ENCODE measurements at places on chromosomes 4 and X.

DNA sequence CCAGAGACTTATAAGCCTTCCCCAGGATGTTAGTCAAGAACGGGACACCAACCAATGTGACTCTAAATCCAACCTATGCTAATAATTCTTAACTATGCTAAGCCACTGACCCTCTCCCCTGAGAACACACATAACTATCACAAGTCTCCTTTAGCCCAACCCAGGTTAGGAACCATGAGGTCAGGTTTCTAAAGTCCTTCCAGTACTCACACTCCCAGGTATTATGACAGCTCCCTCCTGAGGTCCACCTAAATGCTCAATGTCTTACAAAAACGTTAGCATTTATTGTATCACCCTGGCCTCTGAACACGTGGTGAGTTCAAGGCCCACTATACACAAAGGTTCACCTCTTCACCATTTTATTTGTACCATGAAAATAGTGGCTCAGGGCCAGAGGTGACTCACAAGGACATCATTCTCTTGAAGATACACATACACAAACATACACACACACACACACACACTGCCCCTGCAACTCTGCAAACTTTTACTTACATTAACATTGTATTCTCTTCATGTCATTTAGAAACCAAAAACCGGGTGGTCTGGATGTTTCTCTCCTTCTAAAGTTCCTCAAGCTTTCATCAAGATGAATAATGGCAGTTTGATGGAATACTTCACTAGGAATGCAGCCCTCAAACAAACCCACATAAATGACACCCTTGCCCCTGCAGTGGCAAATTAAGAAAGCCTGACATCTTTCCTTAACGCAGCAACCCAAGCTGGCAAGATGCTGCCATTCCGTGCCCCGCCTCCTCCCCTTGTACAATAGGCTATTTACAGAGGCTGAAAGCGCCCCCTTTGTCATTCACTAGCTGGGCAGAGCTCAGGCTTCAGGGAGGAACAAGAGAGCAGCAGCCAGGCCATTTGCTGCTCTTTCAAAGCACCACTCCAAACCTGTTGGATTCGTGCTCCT, 17.7 kb downstream of the ACSL1 start:
- DNase-seq: no peak

DNA sequence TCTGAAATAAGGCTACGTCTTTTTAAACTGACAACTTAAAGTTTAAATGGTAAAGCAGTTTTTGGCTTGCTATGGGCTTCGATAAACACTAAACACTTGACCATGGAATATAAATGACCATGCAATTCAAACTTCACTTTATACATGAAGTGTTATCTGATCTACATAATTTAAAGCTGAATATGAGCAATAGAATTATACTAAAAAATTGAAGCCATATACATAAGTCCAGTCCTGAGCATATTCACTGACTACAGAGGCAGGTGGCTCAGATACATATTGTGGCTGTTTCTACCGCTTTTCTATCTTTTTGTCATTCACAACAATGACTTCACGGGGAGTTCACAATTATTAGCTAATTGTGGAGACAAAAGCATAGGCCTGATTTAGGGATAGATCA, 149.6 kb upstream of the DDIT4L start:
- DNase-seq: no peak

- no peak for DNase-seq
These were observed 93.8 kb upstream of the ANXA3 start for GRCh38 chr4:78457751-78458150.

GRCh38 chrX:45428831-45429230, 228.2 kb upstream of the DIPK2B start:
- DNase-seq: no peak

- no peak for DNase-seq
These were observed 6.2 kb downstream of the GK start for GRCh38 chrX:30659421-30659820.
